Right hindlimb (tissue), 1 donor: ENCODE measurements at places on chromosomes 16 and 17.

DNA sequence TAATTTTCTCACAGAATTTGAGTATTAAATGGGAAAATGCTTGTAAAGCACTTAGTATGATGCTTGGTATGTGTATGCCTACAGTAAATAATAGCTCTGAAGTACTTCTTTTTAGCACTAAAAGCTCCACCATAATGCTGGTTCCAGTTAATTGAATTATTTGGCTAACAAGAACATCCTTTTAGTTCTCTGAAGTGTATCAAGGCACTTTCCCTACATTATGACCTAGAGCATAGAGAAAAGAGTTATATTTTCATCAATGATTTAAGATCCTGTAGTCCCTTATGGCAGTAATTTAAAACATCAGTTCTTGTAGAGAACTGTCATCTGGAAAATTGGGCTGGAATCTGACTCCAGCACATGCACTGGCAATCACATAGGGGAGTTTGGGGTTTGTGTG is 21.9 kb upstream of the PHAF1 start:
- no peak for DNase-seq

DNA sequence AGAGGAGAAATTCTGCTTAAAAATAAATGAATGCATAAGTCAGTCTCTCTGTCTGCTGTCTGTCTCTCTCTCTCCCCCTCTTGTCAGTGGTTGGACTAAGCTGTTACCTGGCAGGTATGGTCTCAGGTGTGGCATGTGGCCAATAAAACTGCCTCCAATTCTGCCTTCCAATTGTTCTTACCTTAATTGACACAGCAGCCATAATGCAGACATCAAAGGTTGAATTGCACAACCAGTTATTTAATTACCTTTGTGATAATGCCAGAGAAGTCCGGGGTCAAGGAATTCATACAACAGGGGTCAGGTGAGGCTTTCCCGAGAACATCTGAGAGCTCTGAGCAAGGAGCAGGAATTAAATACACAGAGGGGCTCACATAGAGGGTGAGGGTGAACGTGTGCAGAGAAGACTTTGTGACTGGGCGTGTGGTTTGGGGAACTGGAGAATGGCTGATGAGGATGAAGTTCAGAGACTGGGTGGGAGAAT is 78.8 kb upstream of the CDYL2 start:
- DNase-seq: no peak

- DNase-seq: no peak
Measured at GRCh38 chr17:40493697-40494096, 7.7 kb downstream of the TNS4 start.

GRCh38 chr17:6084311-6085161 is 14.4 kb downstream of the WSCD1 start:
- peak; percentile 82 for DNase-seq

DNA sequence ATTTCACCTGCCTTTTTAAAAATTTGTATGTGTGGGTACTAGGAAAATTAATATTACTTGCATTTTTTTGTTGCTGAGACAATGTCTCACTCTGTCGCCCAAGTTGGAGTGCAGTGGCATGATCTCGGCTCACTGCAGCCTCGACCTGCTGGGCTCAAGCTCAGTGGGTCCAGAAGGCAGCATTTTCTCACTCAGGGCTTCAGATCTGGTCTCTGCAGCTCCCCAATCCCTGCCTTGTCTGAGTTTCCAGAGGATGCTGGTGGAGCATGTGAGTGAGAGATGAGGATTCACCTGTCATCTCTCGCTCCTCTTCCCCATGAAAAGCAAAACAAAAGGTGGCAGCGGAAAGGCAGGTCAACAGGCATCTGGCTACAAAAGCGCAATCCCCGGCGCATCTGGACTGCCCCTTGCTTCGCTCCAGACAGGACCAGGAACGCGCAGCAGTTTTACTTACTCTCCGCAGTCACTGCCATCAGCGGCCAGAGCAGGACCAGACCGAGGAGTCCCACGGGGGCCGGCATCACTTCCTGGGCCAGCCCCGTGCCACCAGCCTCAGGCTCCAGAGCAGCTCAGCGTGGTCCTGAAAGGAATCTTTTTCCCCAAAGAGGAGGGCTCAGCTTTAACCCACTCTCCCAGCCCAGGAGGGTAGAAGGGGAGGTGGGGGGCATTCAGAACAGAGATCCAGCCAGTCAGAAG is 59.9 kb downstream of the LITAF start:
- DNase-seq: no peak

- DNase-seq: no peak
Measured at GRCh38 chr16:9412915-9413264, 321.4 kb downstream of the HAPSTR1 start.
